Activated T-helper 17 cell treated with anti-CD3 and anti-CD28 coated beads, Interleukin-2, amount 50 U/mL, for 72 hours (primary cell): ENCODE measurements at places on chromosomes 7 and 10.

GRCh38 chr10:28410420-28411135 lies 107.7 kb upstream of the MPP7 start:
- H3K27ac ChIP-seq: no peak overlapping the region
- H3K4me1 ChIP-seq: peaks cover 9% of the 10 kb centered on the region
- peaks cover 19% of the 10 kb centered on the region for H3K27me3 ChIP-seq
- ATAC-seq: no peak

- no peak overlapping the region for H3K27ac ChIP-seq
- no peak overlapping the region for H3K4me3 ChIP-seq
- H3K36me3 ChIP-seq: no peaks in the 10 kb centered on the region
- ATAC-seq: no peak
- H3K4me1 ChIP-seq: peaks cover 4% of the 10 kb centered on the region
- peaks cover 5% of the 10 kb centered on the region for H3K27me3 ChIP-seq
These were observed 121.1 kb upstream of the ZEB1 start for GRCh38 chr10:31197886-31198285.

- no peak overlapping the region for H3K27ac ChIP-seq
- peaks cover 4% of the 10 kb centered on the region for H3K27me3 ChIP-seq
- no peaks in the 10 kb centered on the region for H3K4me1 ChIP-seq
- H3K4me3 ChIP-seq: no peak overlapping the region
- H3K36me3 ChIP-seq: no peaks in the 10 kb centered on the region
- ATAC-seq: no peak
These were observed 1211.6 kb upstream of the LRRN3 start for GRCh38 chr7:109879287-109879828.

- H3K4me1 ChIP-seq: no peaks in the 10 kb centered on the region
- no peaks in the 10 kb centered on the region for H3K36me3 ChIP-seq
- no peak overlapping the region for H3K27ac ChIP-seq
- peaks cover 56% of the 10 kb centered on the region for H3K27me3 ChIP-seq
These were observed 60.8 kb upstream of the BTRC start for GRCh38 chr10:101293007-101293723.

DNA sequence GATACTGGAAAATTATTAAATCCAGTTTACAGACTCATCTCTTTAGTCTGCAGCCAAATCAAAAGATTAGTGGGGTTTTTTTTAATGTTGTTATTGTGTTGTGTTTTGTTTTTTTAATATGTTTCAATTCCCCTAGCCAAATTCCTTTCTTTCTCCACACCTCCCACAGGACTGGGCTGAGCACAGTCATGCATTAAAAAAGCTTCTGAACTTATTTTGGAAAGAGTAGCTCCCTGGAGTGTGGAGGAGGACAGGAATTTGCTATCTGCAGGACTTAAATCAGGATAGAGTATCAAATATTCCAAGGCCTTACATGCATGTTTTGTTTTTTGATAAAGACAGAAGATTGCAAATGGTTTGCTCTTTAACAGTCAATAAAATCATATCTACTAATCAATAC lies 90.7 kb downstream of the GNAI1 start:
- ATAC-seq: no peak
- H3K27me3 ChIP-seq: no peaks in the 10 kb centered on the region
- no peaks in the 10 kb centered on the region for H3K4me1 ChIP-seq
- no peak overlapping the region for H3K4me3 ChIP-seq
- no peaks in the 10 kb centered on the region for H3K36me3 ChIP-seq

DNA sequence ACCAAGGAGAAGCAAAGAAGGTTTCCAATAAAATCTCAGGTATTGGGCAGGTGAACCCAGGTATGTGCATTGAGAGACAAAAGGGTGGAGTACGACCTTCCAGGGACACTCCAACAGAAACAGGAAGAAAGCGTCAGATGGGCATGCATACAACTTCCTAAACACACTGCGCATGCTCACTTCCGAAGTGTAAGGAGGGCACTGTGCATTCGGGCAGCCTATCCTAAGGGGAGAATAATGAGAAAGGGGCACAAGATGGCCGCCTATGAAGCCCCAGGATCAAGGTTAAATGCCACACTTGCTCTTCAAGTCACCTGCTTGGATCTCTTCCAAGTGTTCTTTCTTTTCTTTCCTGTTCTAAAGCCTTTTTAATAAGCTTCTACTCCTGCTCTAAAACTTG lies 39.4 kb upstream of the PRSS1 start:
- ATAC-seq: no peak
- peak overlapping the region; percentile 79 for H3K27ac ChIP-seq
- peak overlapping the region; percentile 87 for H3K4me3 ChIP-seq
- no peaks in the 10 kb centered on the region for H3K27me3 ChIP-seq

- no peaks in the 10 kb centered on the region for H3K27me3 ChIP-seq
- H3K4me3 ChIP-seq: no peak overlapping the region
- H3K4me1 ChIP-seq: no peaks in the 10 kb centered on the region
- no peak for ATAC-seq
- H3K36me3 ChIP-seq: peaks cover 4% of the 10 kb centered on the region
These were observed 4.1 kb upstream of the VPS26A start for GRCh38 chr10:69119896-69120295.

- no peaks in the 10 kb centered on the region for H3K4me1 ChIP-seq
- no peaks in the 10 kb centered on the region for H3K36me3 ChIP-seq
- H3K27ac ChIP-seq: no peak overlapping the region
- no peak overlapping the region for H3K4me3 ChIP-seq
- ATAC-seq: no peak
- peaks cover under 1% of the 10 kb centered on the region for H3K27me3 ChIP-seq
These were observed 583.2 kb downstream of the GLRX3 start for GRCh38 chr10:130719448-130719752.

DNA sequence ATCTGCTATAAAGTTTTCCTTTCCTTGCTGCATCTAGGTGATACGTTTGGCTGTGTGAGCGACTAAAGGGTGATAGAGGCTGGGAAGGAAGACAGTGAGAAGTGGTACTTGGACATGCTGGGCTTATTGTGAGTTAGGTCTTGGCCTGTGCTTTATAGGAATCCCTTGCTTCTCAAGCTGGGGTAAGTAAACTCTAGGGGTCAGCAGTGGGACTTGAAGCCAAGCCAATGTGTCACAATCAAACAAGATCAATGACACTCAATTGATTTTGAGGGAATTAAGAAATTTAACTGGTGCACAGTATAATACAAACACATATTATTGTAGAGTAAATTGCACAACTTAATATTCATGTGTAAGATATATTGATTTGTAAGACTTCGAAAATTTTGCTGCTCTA lies 155.8 kb upstream of the AOAH start:
- no peak overlapping the region for H3K27ac ChIP-seq
- H3K4me1 ChIP-seq: peaks cover 8% of the 10 kb centered on the region
- no peak for ATAC-seq
- H3K4me3 ChIP-seq: no peak overlapping the region

DNA sequence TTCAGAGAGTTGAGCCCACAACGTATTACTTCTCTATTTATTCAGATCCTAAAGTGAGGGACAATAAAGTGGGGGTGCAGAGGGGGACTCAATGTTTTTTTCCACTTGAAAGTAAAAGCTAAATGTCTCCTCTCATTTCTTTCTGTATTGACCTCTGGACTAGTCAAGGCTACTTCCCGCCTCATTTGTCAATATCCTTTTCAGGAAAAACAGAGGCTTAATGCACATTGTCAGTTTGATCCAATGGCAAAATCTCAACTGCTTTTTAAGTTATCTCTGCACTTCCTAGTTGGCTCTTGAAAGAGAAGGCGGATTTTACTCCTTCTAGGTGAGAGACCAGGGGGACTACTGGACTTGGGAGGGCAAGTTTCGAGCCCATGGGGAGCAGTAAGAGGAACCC lies 56.4 kb downstream of the HIPK2 start:
- no peak for ATAC-seq
- H3K36me3 ChIP-seq: peaks cover 14% of the 10 kb centered on the region
